ENCODE measurements at places on chromosomes 12 and 14.
A peak's percentile ranks its signal among the peaks of the same experiment; 100 is the strongest.

DNA sequence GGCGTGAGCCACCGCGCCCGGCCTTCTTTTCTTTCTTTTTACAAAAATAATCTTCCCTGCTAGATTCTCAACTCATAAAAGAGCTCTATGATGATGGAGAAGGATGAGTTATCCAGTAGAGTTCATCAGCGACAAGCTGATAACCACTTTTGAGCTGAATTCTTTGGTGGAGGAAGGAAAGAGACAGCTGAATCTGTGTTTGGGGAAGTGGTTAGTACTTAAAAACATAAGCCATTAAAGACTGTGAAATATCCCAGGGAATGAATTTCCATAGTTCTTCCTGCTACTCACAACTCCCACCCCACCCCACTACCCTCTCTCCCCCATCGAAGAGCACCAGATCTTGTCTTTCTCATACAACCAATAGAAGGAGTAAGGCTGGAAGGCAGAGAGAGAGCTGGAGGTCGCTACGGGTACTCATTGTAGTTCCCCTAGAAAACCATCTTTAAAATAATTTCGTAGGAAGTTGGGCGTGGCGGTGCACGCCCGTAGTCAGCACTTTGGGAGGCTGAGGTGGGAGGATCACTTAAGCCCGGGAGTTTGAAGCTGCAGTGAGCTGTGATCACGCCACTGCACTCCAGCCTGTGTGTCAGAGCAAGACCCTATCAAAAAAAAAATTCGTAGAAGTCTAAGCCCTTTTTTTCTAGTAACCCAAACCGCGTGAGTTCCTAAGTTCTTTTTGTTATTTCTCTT, 647 bp upstream of the ESPL1 start:
- peak; percentile 41 for DNase-seq

- DNase-seq, result no peak
Measured at GRCh38 chr12:11014234-11014633, 8.2 kb downstream of the TAS2R19 start.

DNA sequence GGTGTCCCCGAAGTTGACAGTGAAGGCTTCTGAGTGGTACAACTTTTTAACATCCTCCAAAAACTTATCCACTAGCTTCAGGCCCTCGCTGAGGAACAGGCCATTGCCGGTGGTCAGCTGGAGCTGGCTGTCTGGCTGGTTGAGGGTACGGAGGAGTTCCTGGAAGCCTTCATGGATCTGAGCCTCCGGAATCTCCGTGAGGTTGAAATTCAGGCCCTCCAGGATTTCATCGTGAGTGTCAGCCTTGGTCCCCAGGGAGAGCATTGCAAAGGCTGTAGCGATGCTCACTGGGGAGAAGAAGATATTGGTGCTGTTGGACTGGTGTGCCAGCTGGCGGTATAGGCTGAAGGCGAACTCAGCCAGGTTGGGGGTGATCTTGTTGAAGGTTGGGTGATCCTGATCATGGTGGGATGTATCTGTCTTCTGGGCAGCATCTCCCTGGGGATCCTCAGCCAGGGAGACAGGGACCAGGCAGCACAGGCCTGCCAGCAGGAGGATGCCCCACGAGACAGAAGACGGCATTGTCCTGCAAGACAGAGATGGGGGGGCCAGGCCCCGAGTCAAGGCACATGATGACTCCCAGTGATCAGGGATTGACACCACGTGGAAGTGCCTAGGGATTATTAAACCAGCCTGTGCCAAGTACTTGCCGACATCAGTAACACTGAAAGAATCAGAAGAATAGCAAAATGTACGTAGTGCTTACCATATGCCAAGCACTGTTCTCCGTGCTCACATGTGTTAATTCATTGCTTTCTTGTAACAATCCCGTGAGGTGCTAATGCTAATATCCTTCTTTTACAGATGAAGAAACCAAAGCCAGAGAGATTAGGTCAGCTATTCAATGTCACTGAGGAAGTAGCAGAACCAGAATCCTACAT, 5.4 kb downstream of the SERPINA1 start:
- DNase-seq, result no peak

- no peak for DNase-seq
Measured at GRCh38 chr14:61838661-61839245, 76.5 kb downstream of the SNAPC1 start.

DNA sequence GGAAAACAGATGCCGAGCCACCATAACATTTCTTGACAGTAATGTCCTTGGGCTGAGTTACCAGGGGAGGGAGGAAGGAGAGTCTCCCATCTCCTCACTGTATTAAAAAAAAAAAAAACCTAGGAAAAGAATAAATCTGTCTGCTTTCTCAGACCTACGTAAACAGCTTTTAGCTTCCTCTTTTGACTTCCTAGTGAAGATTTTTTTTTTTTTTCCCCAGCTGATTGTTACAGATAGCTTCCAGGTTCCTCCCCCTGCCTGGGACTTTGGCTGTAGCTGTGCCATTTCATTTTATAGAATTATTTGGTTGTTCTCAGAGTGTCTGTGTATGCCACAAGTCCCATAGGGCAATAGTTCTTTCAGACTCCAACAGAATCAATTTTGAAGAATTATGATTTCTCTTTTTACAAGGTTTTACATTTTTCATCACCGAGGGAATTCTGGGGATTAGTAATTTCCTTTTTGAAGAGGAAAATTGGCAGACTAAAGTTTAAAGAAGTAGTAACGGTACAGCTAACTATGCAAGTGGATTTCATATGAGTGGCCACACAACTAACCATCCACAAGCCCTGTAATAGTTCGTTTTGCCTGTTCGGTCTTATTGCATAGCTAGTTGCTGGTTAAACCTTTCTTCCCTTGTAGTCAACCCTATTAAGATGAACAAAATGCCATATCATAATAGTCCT, 23.1 kb upstream of the GNS start:
- no peak for DNase-seq

DNA sequence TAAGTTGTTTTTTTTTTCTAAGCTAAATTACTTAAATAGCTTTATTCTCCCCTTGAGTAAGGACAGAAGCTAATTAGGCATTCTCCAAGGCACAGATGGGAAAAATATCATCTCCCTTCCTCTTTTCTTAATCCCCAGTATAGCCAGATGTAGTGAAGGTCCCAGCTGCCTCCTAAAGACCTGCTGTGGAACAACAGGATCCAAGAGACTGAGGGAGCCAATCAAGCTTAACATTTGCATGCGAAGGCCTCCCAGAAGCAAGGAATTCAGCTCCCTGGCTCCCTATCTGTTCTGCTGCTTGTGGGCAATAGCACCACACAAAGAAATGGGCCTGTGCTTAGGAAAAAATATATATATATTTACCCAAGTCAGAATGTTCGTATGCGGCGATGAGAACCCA, 255.2 kb downstream of the SYT1 start:
- no peak for DNase-seq

DNA sequence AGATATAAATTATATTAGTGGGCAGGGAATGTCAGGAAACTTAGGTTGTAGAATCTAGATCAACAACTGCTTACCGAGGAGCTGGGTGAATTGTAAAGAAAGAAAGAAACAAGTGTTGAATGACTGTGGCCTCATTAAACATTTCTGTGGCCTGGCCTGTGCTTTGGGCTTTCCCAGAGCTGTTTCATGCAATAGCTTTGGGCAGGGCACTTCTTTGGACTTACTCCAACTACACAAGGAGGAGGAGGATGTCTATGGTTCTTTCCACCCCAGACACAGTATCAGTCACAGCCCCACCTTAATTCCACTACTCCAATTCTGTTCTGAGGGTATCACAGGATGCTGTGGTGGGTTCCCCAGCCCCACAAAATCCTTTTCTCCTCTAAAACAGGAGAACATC, 38.0 kb downstream of the DPF3 start:
- DNase-seq, result no peak

DNA sequence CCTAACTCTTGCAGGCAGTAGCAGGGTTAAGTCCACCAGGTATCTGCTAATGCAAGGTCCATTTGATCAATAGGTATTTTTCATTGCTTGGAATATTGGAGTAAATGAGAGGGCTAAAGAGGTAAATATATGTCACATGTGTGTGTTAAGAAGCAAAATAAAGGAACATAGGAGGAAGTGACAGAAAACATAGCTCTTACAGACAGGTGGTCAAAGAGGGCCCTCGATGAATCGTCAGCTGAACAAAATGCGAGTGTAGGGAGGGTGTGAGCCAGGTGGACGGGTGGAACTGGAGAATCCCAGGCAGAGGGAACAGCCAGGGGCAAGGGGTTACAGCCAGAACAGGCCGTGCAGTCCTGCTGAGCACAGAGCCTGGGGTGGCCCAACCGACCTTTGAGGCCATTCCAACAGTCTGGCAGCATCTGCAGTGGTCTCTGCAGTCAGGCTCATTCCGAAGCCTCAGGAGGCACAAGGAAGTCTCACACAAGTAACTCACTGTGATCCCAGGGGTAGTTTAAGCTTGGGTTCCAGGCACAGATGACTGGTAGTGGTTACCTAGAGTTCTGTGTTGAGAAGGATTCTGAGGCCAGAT, 43.2 kb downstream of the CCDC88C start:
- no peak for DNase-seq

- DNase-seq, result no peak
Measured at GRCh38 chr12:19018302-19018970, 111.1 kb upstream of the PLEKHA5 start.

GRCh38 chr12:95624589-95624988, 73.3 kb upstream of the USP44 start:
- DNase-seq, result no peak

GRCh38 chr12:110917467-110917866, 2.9 kb downstream of the MYL2 start:
- DNase-seq, result no peak

DNA sequence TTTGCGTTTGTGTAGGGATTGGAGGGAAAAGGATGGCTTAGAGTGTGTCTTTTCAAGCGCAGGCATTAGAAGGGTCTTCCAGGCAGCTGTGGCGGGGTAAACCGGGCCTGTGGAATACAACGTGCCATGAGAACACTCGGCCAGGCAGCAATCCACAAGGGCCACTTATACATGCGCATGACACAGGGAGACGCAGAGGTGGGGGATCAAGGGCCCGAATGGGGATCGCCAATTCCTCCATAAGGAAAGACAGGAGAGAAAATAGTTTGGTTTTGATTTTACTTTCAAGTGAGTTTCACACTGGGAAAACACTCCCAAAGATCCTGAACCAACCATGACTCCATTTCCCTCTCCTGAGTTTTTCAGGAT, 71.6 kb downstream of the SPRING1 start:
- DNase-seq, result no peak

GRCh38 chr14:70013271-70013873, 134.2 kb downstream of the SMOC1 start:
- DNase-seq, result peak; percentile 67

- no peak for DNase-seq
Measured at GRCh38 chr12:132856581-132856980, 27.9 kb upstream of the GOLGA3 start.

GRCh38 chr12:93960521-93960920, 187.9 kb upstream of the PLXNC1 start:
- DNase-seq, result no peak

GRCh38 chr12:131164096-131164872, 210.6 kb downstream of the ADGRD1 start:
- no peak for DNase-seq

DNA sequence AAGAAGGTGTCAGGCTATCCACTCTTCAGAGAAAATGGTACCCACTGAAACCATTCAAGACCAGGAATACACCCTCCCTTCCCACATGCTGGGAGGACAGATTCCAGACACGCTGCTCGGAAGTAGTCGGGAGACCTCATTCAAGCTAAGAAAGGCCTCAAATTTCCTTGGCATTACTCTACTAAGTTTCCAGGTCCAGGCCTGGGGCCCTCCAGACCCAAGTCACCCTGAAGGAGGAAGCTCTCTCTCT, 27.1 kb upstream of the RPLP0 start:
- DNase-seq, result no peak

DNA sequence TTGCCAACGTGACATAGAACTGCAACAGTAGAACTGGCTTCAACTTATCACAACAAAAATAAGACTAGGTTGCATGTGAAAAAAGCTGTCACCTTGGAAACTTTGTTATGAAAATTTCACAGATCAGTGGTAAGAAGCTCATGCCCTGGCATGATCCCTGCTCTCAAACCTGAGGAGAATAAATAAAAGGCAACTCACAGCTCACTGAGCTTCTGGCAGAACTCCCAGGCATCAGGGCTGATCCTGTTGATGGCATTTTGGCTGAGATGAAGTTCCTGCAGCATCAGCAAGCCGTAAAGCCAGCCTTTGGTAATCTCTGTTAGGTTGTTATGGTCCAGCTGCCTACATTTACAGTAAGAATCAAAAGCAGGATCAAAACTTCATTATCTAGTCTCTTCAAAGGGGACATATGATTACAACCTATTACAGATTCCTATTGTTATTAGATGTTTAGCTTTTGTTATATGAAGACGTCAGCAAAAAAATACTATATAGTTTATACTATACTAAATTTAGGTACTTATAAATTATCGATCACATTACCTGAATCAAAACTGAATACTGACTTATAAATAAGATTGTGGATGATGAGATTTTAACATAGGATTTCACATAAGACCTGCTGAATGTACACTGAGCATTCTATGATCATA, 32.0 kb downstream of the LRIG3 start:
- DNase-seq, result no peak

DNA sequence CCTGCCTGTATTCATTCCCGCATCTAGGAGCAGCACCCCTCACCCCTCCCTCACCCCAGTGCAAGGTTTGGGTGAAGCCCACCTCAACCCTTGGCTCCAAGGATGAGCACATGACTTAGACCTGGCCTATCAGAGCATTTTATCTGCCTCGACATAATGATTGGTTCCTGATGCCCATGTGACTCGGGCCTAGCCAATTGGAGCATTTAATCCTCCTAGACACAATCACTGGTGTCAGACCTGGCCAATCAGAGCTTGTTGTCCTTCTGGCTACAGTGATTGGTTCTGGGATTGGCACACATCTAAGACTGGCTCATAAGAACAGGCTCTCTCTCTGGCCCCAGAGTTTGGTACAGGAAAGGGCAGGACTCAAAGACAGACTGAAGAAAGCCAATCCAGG, 73.1 kb upstream of the MYL2 start:
- no peak for DNase-seq

DNA sequence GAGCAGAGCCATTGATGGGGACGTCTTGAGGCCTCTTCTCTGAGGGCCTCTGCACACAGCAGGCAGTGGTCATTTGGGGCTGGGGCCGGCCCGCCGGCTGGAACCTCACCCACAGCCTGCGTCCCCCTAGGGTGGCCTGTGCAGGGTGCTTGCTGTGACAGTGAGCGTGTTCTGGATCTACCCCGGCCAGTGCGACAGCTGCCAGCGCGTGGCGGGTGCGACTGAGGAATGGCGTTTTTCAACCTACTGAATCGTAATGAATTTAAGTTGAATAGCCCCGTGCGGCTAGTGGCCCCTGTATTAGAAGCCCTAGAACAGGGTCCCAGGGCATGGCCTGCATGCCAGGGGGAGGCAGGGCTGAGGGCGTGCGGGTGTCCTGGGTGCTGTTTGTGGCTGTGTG, 13.8 kb downstream of the RFLNA start:
- no peak for DNase-seq

- no peak for DNase-seq
Measured at GRCh38 chr14:55302367-55303124, 31.3 kb downstream of the FBXO34 start.

- DNase-seq, result no peak
Measured at GRCh38 chr12:80807640-80808288, 91.1 kb downstream of the MYF5 start.

- DNase-seq, result no peak
Measured at GRCh38 chr12:93099792-93100191, 170.7 kb upstream of the EEA1 start.

GRCh38 chr14:72876005-72876709, 17.7 kb downstream of the DPF3 start:
- DNase-seq, result no peak

Data from stimulated activated CD4-positive, alpha-beta T cell treated with anti-CD3 and anti-CD28 coated beads, Interleukin-2, amount 100 ng/mL, for 24 hours (primary cell).